H1 (cell line): ENCODE measurements at places on chromosomes 4 and X. TPM values are rescaled to one million over a fixed set of nuclear protein-coding genes. Genes with fewer than 3 reads are reported as not detected.

SLITRK4 gene
- 8.1 and 8.2 TPM in 2 replicates for total RNA-seq

RNF128 gene
- total RNA-seq = 2.0 TPM in 2 replicates

MAGEC2 gene
- total RNA-seq = not detected in 2 replicates

SHROOM3 gene
- total RNA-seq = 34.0 and 35.6 TPM in 2 replicates

GAGE1 gene
- total RNA-seq = not detected in 2 replicates

MAOB gene
- total RNA-seq = 0.69 and 0.73 TPM in 2 replicates

HSD17B13 gene
- 0.13 TPM in 1 of 2 replicates, not detected in the other for total RNA-seq

SHROOM4 gene
- total RNA-seq = 5.6 and 5.9 TPM in 2 replicates

ERVMER34-1 gene
- total RNA-seq = 31.6 and 34.3 TPM in 2 replicates

PCDH11X gene
- total RNA-seq = 7.4 and 7.9 TPM in 2 replicates

NIPAL1 gene
- total RNA-seq = 4.9 and 5.2 TPM in 2 replicates

ABCG2 gene
- 3.4 and 4.6 TPM in 2 replicates for total RNA-seq

LINC00632 gene
- 85.1 and 89.0 TPM in 2 replicates for total RNA-seq

NALF2 gene
- 15.6 and 16.1 TPM in 2 replicates for total RNA-seq

CTSO gene
- 0.41 and 0.65 TPM in 2 replicates for total RNA-seq

GPC3 gene
- 70.7 and 71.9 TPM in 2 replicates for total RNA-seq

DNA sequence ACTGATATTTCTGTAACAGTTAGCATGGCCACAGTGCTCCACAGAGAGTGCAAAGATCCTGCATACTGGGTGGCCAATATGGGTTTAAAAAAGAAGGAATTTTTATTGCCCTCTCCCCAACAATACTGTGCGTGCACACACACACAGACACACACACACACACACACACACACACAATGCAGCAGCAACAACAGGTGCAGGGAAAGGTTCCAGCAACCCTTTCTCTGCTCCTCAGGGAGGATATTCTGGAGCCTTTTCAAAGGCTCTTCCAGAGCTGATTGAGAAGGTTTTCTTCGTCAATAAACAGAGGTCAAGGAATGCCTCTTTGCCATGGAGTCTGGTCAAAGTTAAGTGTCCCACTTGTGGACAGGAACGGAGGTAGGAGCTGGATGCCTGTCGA lies 84.8 kb upstream of the ZFP42 start:
- no peak for DNase-seq

GRCh38 chrX:39766085-39766726 lies 331.6 kb downstream of the BCOR start:
- DNase-seq = no peak

GRCh38 chr4:95190751-95191436 lies 357.9 kb downstream of the UNC5C start:
- no peak for DNase-seq

- DNase-seq = no peak
Observed at GRCh38 chr4:27288496-27288895, 427.9 kb downstream of the STIM2 start.

DNA sequence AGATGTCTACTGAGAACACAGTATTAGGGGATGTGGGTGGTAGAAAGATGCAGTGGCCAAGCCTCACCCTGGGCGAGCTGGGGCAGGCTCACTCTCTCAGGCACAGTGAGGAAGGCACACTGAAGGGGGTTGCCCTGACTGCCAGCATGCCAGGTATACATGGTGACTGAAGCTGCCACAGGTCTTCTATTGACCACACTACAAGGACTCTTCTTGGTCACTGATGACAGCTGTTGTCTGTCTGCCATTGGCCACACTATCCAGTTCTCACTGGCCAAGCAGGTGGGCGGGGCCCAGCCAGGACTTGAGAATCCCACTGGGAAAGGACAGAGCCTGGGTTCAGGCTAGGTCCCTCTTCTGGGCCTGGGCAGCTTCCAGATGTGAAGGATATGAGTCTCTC lies 39.7 kb upstream of the TBC1D14 start:
- no peak for DNase-seq

- DNase-seq = no peak
Observed at GRCh38 chr4:89277412-89277811, 30.2 kb downstream of the GPRIN3 start.

- DNase-seq = peak; percentile 63
Observed at GRCh38 chr4:139633661-139634060, 32.0 kb upstream of the MGST2 start.

DNA sequence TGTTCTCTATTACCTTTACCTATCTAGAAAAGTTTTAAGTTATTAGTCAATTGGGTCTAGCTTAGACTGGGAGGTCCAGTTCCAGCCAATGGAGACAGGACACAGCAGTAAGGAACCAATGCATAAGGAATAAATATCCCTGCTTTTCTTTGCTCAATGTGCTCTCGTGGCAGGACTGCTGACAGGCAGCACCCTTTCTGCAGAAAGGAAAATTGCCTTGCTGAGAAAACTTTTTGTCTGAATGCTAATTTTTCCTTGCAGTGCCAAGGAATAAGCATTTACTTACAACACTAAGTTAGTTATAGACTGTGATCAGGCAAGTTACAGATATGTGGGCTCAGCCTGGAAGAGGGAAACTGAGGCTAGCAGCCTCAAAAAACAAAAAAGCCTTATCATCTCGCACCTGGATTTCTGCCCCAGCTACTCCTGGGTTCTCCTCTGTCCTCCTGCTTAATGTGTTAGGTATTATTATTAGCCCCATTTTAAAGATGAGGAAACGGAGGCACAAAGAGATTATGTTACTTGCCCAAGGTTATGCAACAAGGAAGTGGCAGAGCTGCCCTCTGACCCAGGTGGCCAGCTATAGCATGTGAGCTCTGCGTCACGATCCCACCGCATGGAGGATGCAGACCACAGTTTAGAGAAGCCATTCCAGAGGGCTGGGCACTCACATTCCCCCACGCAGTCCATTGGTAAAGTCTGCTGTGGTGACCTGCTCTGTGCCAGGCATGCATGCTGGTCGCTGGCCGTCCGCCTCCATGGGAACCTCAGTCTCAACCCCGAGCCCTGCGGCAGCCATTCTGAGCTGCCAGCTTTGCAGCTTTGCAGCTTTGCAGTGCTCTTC lies 40.5 kb upstream of the C4orf50 start:
- no peak for DNase-seq

GRCh38 chr4:98539299-98539698 lies 119.1 kb downstream of the TSPAN5 start:
- DNase-seq = no peak

GRCh38 chr4:140286456-140286855 lies 87.0 kb upstream of the SCOC start:
- DNase-seq = no peak

DNA sequence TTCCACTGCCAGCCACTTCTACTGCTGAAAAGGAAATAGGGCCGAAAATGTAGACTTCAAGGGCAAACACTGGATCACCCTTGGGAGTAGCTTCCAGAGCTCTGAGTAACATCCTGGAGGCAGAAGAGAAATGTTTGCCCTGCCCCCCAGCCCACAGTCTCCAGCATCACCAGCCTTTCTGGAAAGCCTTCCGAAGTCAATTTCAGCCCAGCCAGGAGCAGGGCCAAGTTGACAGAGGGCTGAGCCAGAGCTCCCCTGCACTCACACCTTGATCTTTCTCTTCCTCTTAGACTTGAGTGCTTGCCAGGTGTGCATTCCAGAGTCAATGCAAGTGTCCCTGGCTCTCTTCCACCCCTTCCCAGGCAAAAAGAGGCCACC lies 35.2 kb downstream of the SLC25A5 start:
- DNase-seq = no peak

GRCh38 chrX:49082271-49082871 lies 2.7 kb upstream of the WDR45 start:
- no peak for DNase-seq

- no peak for DNase-seq
Observed at GRCh38 chr4:118113220-118113619, 78.9 kb downstream of the NDST3 start.

- no peak for DNase-seq
Observed at GRCh38 chrX:72536542-72536941, 36.1 kb downstream of the HDAC8 start.

DNA sequence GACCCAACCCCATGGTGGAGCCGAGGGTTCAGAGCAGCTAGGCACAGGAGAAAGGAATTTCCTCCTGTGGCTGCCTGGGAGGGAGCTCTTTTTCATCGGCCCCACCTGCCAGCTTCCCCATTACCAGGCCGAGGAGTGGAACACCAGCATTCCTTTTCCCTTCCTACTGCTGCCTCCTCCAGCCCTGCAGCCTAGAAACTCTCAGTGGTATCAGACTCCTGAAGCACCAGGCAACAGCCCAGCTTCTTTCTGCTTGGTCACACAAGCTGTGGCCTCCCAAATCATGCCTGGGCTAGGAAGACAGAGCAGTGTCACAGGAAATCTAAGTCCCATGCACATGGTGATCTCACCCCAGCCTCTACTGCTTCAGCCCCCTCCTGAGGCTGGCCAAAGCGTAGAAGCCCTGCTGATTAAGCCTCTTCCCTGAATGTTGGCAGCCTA lies 30.1 kb downstream of the RTL5 start:
- no peak for DNase-seq

DNA sequence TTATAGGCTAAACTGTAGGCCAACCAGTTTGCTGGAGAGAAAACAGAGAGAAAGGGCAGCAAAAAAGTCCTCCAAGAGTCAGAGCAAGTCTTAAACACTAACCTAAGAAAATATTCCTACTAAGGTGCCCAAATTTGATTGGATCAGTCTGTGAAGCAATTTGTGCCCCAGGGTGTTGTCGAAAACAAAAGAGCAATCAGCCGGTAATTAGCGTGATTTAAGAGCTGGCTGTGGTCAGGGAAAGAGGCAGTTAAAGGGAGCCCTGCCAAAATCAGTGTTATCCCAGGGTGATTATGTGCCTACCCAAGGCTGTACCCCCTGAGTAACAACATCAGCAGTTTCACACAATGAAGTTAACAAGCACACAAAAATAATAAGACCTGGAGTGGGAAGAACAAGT lies 6.4 kb upstream of the BRWD3 start:
- DNase-seq = no peak

GRCh38 chr4:41476310-41476885 lies 61.6 kb upstream of the LIMCH1 start:
- no peak for DNase-seq

- no peak for DNase-seq
Observed at GRCh38 chr4:119087121-119087520, 48.5 kb upstream of the MYOZ2 start.

DNA sequence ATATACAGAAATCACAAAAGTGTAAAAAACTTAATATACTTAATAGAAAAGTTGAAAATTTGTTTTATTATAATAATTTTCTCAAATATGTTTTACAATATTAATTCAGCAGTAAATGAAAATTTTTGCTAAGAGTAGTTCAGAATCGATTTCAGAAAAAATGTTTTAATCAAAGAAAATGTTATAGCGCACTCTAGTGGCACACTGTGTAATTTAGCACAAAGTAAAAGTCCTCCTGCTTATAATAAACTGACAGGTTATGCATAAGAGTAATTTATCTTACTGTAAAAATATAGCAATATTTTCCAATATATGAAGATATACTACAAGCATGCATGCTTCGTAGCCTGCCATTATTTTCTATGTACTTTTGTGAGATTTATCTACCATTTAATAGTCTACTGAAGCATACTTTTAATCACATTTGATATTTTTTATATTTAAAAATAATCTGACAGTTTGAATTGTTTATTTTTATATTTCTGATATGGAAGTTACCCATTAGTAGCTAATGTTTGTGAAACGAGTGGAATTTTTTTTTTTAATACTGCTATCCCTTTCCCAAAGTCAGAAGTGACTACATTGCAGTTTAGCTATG lies 217.9 kb upstream of the KLHL4 start:
- no peak for DNase-seq

DNA sequence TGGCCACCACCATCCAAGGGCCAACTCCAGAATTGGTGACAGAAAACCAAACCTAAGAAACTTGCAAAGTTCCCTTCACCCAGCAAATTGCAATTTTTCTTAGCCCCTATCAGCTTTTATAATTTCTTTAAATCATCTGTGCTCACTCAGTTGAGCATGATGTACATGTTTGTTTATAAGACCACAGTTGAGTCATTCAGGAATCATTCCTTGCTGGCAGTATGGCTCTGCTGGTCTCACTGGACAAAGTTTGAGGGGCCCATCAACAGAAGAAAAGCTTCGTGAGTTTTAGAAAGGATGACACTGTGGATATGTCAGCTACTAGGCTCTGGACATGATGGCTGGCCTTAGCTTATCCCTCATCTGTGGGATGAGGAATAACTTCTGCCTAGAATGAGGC lies 4.0 kb downstream of the TRPC5 start:
- no peak for DNase-seq

DNA sequence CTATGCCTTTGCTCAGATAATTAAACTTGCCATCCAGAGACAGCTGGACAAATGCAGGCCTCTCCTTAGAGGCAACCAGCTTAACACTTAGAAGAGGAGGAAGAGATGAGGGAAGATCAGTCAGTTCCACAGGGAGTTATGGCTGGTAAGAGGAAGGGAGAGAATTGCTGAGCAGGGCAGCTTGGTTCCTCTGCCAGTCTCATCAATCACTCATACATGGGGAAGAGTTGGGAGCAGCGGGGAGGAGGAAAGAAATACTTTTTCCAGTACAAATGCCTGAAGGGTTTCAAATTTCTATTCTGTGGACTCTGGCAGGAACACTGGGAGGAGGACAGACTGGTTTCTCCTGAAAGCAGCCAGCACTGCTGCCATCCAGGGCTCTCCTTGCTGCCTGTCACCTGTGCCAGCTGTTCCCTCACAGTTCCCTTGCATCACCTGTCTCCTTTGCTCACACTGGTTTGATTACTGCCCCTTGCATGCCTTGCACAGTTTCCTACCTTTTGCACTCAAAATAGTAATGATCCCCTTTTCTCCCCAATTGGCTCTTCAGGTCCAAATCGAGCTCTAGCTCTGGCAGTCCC lies 59.5 kb downstream of the PGRMC2 start:
- no peak for DNase-seq

GRCh38 chrX:2967012-2967411 lies 37.9 kb upstream of the ARSD start:
- no peak for DNase-seq

- DNase-seq = no peak
Observed at GRCh38 chr4:154529728-154530519, 20.3 kb downstream of the PLRG1 start.

DNA sequence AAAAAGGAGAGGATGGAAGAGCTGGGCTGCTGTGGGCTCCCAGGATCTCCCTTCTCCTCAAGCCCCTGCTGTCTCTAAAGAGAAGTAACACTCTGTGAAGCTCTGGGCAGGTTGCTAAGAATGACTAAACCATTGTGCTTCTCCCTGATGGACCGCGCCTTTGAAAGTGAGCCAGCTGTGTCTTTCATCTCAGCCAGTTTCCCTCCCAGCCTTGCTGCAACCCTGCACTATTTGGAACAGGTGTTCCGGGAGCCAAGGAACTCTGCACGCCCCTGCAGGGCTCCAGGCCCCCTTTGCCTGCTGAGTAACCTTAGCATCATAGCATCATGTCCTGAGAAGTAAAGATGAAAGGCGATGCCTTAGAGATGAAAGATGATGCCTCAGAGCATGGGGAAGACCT lies 39.7 kb downstream of the SMIM20 start:
- no peak for DNase-seq

- no peak for DNase-seq
Observed at GRCh38 chrX:102846544-102847236, 90.4 kb upstream of the RAB40AL start.

DNA sequence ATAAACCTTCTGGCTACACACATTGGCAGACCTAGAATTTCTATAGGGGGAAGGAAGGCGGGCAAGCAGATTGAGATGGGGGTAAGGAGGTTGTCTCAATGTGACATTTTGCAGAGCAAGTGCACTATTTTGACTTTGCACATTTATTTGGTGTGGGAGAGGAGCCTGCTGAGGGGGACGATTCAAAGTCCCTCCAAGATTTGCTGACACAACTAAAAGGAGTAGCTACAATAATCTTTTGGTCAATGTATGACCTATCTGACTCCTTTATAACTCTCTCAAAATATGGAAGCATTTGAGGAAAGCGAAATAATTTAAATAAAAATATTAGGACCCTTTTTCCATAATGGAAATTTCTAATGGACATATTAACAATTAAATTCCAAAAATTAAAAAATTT lies 274.9 kb upstream of the PPARGC1A start:
- DNase-seq = no peak
